Stimulated activated CD8-positive, alpha-beta memory T cell treated with anti-CD3 and anti-CD28 coated beads, Interleukin-15, amount 100 ng/mL, for 24 hours (primary cell): ENCODE measurements at places on chromosomes 2 and 18.

GRCh38 chr2:56170988-56171387 is 12.8 kb upstream of the CCDC85A start:
- DNase-seq = no peak

DNA sequence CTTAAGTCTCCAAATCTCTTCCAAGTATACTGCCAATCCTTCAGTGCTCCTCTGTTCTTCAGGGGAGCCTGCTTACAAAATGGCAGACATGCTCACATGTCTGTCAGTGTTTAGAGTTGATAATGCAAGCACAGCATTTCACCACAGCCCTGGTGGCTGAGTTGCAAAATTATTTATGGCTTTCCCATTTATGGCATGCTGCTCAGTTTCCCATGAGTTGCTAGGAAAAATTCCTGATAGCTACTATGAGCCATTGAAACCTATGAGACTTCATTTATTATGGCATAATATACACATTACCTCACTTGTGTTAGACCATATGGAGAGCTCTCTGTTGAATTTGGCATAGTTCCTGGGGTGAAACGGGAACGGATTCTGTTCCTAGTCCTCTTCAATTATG is 448.7 kb upstream of the TCF4 start:
- no peak for DNase-seq

DNA sequence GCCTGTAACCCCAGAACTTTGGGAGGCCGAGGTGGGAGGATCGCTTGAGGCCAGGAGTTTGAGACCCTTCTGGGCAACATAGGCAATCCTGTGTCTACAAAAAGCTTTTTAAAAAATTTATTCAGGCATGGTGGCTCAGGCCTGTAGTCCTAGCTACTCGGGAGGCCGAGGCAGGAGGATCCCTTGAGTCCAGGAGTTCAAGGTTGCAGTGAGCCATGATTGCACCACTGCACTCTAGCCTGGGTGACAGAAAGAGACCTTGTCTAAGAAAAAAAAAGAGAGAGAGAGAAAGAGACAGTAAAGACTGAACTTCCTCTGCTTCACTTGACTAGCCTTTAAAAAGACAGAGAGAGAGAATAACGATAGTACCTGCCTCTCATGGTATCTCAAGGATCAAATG is 62.4 kb downstream of the INPP5D start:
- no peak for DNase-seq

GRCh38 chr2:221716426-221717303 is 144.6 kb upstream of the EPHA4 start:
- no peak for DNase-seq

DNA sequence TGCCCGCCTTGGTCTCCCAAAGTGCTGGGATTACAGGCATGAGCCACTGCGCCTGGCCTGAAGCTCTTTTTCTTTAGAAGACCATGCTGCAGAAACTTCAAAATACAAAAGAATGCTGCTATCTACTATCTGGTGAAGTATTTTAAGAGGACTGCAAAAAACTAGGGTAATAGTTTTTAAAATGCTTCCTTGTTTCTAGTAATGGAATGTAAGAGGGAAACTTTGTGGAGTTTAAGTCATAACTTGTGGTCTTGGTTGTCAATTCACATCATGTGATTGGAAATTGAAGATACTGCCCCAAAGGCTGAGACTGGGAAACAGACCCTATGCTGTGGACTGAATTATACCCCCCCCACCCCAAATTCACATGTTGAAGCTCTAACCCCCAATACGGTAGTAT is 68.3 kb downstream of the B3GNT2 start:
- no peak for DNase-seq

DNA sequence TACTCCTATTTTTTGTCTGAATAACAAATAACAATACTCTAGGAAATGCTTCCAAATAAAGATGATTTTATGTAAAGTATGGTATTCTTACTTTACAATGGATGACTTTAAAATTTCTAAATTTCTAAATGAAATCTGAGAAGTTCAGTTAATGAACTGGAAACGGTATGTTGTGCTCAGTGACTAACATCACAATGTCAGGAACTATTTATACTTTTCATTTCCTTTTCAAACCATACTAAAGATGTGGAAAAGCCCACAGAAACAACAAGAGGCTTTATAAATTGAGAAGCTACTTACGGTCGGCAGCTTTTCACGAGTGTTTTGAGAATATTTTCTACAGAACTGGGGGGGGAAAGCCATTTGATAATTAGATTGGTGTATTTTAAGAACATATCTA is 31.1 kb downstream of the PSME4 start:
- DNase-seq = no peak
